CD4-positive, alpha-beta T cell (primary cell): ENCODE measurements at places on chromosomes 2 and 18.

GRCh38 chr2:172214252-172214651 lies 111.6 kb upstream of the DLX2 start:
- no peak for DNase-seq

- peak; percentile 29 for DNase-seq
These were observed 7.8 kb upstream of the TRABD2A start for GRCh38 chr2:84888401-84889276.

DNA sequence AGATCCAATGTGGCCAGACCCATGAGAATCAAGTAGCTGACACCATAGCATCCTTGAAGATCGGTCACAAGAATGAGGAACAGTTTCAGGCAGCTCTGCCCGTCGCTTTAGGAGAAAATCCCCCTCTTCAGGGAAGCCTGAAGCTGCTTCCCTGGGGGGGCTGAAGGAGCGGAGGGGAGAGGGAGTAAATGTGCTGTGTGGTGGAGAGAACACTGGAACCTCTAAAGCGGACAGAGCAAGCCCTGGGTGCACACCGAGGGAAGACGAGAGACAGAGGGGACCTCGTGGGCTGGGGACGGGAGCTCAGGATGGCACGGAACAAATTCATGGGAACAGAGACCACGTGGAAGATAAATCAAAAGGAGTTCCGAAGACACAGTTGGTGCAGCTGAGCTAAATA lies 154.3 kb downstream of the NDUFA10 start:
- no peak for DNase-seq

DNA sequence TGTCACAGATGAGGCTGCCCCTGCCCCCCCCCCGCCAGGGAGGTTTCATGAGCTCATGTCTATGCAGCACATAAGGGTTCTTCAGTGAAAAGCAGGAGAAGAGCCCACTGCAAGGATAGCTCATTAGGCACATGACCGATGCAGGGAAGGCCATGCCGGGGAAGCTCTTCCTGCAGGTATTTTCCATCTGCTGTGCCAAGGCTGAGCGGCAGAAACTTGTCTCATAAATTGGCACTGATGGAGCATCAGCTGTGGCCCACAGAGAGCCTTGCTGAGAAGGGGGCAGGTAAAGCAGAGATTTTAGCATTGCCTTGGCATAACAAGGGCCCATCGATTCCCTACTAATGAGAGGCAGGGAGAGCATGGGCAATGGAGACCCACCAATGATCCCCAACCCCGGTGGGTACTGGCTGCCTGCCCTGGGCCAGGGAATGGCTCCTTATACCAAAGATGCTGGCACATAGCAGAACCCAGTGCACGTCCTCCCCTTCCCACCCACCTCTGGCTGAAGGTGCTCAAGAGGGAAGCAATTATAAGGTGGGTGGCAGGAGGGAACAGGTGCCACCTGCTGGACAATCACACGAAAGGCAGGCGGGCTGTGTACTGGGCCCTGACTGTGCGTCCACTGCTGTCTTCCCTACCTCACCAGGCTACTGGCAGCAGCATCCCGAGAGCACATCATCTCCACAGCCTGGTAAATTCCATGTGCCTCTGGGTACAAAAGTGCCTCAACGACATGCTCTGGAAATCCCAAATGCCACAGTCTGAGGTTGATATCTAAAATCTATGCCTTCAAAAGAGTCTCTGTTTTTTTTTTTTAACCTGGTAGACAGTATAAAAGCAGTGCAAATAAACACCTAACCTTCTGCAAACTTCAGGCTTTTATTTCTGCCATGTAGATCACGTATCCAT lies 41.4 kb downstream of the STEAP3 start:
- DNase-seq: peak; percentile 9

- no peak for DNase-seq
These were observed 19.8 kb downstream of the NEMP2 start for GRCh38 chr2:190514676-190515075.

DNA sequence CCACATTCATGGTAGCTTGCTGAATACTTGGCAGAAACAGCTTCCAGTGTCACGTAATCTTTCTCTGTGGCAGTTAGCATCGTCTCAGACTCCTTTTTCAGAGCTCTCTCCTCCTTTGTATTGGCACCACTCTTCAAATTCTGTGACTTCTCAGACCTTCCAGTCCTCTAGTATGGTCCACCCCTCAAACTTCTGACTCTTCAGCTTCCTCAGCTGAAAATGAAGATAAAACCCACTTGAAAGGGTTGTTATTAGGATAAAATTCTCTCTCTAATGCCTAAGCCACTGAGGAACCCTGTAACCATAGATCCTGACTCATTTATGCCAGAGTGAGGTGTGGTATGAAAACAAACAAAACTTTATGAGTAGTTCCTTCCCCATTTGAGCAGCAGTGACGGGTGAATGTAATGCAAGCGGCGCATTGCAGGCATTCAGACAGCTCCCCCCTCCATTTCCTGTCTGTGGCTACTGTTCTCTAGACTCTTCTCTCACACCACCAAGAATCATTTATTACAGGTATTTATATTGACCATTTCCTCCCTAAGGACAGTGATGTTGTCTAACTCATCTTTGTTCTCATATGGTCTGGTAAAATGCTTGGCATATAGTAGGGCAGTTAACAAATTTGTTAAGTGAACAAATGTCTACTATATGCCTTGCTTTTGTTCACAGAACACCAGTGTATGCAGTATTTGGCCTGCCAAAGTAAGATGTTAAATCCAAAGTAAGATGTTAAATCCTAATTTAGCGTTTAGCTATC lies 35.3 kb downstream of the GALNT1 start:
- peak; percentile 13 for DNase-seq

DNA sequence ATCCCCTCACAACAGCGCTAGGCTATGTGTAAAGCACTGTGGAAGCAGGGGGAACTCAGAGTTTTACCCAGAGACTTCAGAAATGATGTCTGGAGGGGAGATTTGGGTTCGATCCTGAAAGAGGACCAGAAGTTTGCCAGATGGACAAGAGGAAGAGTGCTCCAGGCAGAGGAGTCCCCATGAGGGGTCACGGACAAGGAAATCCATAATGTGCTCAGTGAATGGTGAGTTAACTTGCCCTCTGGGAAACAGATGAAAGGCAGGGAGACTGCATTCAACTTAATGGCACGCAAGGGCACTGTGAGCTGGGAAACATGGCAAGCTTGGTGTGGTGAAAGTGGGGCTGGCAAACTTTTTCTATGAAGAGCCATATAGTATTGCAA lies 6.0 kb upstream of the ASAP2 start:
- DNase-seq: no peak

DNA sequence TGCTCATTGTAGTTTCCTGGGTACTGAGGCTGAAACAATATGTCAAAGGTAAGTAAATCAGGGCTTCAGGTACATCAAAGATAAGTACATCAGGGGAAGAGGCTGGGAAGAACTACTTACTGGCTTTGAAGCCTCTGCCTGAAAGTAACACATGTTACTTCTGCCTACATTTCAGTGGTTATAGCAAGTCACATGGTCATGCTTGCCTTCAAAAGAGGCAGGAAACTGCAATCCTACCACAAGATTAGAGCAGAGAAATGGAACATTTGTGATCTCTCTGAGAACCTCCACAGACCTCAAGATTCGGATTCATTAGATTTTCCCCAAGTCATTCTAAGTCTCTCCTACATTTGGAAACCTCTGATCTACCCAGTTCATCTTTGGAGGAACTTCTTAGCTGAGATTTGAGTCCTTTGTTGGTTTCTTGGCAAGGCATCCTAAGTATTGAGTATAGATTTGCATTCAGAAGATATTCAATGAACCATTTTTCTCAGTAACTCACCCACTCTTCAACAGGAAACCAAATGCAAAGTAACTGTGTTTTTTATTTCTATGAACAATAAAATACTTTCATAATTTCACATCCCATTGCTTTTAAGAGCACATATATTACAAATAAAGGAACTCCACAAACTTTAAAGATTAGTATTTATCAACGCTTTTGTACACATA lies 48.5 kb upstream of the CCDC195 start:
- DNase-seq: no peak

- no peak for DNase-seq
These were observed 152.6 kb downstream of the THADA start for GRCh38 chr2:43443282-43443681.

GRCh38 chr2:236939271-236939670 lies 146.4 kb upstream of the COPS8 start:
- DNase-seq: no peak

DNA sequence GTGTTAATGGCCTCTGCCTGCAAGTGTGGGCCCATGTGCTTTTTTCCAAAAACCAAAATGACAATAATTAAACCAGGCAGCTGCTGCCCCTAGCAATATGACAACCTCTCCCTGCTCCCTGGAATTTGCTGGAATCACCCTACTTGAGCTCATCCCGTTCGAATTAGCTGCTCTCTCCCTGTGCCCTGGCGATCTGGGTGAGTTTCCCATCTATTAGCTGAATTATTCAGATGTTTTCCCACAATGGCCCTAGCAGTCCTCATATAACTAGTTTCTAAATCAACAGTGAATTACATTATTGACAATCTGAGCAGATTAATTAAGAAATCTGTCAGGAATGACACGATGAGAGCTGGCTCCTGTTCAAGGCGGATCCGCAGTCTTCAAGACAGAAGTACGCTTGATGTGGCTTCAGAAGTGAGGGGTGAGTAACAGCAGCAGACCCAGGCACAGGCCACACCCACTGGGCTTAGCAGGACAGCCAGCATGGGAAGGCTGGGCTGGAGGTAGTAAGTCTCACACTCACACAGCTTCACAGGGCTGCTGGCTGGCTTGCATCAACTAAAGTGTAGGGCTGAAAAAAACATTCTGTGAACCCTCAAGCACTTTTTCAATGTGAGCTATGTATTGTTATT lies 366.2 kb upstream of the ID2 start:
- DNase-seq: peak; percentile 26

DNA sequence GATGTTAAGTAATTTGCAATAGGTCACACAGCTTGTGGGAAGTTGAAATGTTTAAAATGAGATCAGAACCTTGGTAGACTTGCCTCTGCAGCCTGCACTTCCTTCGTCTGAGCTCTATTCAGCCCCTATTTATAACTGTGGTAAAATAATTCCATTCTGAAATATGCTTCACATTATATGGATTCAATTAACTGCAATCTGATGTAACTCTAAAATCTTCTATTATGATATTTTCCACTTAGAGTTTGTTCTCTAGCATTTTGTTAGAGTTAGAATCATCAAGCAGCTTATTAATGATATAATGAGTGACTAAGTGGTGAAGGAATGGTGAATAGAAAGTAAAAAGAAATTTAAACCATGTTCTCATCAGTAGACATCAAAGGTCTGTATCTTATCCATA lies 139.6 kb upstream of the ARHGAP28 start:
- no peak for DNase-seq

- peak; percentile 24 for DNase-seq
These were observed 57.4 kb upstream of the PGAP1 start for GRCh38 chr2:196983934-196984333.

DNA sequence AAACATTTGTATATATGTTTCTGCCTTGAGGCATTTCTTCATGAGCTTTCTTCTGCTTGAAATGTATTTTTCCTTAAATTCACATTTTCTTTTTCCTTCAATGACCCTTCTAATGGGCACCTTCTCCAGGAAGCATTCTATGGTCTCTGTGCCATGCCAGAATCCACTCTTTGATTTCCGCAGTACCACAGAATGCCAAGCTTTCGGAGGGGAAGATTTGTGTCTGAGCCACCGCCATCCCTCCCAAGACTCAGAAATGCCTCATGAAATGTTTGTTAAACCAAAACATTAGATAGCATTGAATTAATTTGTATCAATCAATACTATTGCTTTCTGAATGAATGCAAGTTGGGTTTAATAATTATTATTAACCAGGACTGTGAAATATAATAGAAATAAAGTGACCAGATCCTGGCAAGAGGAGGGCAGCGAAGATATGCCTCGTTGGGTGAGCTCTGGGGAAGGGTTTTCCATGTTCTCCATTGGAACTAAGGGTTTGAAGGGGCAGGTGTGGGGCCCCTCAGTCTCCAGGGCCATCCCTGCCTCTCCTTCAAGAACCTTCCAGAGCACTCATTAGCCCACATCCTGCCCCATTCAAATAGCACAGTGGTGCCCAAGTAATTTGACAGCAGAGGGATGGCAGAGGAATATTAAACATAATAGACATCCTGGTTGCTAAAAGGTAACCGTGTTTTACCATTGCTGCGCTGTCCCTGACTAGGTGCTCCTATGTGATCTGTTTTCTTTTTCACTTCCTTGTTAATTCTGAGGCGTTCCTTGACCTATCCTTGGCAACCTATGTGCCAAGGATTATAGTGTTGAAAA lies 189.6 kb downstream of the MYCN start:
- DNase-seq: no peak

DNA sequence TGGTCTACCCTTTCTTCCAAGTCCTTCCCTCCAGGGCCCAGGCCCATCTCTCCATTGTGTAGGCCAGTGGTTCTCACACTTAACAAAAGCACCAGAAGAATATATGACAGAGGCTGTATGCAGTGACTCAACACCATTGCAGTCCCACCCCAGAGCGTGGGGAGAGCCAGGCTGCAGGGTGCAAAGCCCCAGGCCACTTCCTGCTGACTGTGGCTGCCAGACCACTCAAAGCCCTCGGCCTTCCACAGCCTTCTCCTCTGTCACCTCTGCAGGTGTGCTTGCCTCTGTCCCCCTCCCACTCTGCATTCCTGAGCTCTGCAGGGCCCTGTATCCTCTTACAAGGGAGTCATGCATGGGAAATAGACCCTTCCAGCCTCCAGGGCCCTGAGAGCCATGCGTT lies 40.4 kb upstream of the ARHGEF4 start:
- DNase-seq: peak; percentile 21

- DNase-seq: no peak
These were observed 16.3 kb downstream of the SLC3A1 start for GRCh38 chr2:44291281-44292248.

DNA sequence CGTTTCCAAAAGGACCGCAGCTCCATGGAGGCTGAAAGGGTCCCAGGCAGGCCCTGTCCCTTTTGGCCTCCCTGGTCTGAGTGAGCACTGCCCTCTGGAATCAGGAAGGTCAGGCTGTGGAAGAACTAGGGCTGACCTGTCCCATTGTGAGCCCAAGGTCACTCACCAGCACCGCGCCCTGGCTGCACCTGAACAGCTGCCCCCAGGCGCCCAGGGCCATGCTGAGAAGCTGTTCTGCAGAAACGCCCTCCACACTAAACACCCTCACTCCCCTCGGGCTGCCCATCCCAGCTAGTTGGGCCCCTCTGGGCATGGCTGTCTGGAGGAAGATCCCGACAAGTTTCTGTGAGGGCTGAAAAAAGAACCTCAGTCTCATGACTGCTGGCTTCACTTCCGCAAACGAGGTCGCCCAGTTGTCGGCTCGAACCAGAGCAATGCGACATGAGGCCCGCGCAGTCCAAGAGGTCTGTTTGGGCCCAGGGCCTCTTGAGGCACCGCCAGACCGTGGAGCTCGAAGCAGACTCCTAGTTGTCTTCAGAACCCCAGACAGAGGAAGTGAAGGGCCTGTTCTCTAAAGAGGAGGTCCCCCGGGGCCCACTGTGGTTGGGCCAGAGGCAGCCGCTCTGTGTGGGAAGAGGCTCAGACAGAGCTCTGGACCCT lies 64.4 kb downstream of the INPP5D start:
- no peak for DNase-seq

- DNase-seq: no peak
These were observed 117.9 kb upstream of the OSR1 start for GRCh38 chr2:19476327-19476726.
